Upper lobe of left lung (tissue), 6 donors: ENCODE measurements at places on chromosomes 16 and 17.

DNA sequence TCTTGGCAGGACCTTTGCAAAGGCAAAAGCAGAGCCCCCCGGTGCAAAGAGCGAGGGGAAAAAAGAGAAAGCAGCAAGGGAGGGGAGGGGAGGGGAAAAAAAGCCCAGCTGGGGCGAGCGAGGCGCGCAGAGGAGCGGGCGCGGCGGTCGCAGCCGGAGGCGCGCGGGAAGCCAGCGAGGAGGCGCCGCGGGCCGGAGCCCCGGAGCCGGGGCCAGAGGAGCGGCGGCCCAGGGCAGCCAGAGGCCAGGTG, 129 bp downstream of the IRX5 start:
- no peak for DNase-seq

DNA sequence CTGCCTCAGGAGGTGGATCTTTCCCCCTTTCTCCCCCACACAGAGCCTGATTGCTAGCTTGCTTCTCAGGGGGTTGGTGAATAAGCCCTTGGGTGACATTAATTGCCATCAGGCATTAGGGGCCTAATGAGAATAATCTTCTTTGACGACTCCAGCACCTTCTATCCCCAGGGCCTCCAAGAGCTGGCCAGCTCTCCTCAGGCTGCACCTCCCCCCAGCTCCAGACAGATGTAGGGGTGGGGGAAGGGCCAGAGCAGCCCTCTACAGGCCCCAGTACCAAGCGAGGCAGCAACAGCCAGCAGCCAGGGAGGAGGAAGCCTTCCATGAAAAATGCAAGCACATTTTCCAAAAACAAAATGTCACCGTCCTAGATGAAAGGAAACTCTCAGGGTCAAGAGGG, 1.4 kb upstream of the TMEM132E start:
- DNase-seq: no peak

DNA sequence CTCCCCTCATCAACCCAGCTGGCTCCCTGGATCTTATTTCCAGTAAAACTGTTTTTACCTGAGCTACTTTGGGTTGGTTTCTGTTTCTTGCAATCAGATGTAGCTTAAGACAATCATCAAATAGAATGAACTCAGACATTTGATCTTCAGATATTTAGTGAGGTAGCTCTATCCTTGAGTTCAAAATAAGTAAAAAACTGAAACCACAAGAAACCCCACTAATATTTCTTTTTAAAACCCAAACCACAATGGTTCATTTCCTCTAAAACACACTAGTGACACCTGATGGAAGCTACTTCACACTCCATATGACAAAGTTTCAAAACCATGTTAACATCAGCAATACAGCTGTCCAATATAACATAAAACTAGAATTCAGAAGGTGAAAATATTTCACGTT, 37.8 kb downstream of the CACNG1 start:
- DNase-seq: no peak

DNA sequence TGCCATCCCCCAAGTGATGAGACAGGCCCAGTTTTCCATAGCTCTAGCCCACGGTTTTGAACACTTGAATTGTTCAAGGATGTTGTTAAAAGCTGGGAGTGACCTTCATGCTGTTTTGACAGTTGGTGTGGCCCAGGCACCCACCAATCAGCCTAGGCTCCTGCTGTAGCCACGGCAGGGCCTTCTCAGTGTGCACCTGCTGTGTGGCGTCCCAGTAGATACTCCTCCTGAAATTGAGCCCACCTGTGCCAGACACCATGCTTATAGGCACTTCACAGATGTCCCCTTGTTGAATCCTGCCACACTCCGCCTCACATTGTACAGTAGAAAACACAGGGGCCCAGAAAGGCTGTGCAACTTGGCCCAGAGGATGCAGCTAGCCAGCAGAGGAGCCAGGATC, 86.4 kb downstream of the SOCS1 start:
- DNase-seq: no peak

- DNase-seq: no peak
Observed at GRCh38 chr17:43338886-43339516, 59.8 kb upstream of the ARL4D start.

GRCh38 chr16:70780546-70780945, 20.4 kb downstream of the VAC14 start:
- DNase-seq: no peak

- DNase-seq: no peak
Observed at GRCh38 chr17:55263569-55264277, 1.0 kb upstream of the HLF start.

- DNase-seq: no peak
Observed at GRCh38 chr16:69166221-69166833, 20.6 kb upstream of the SNTB2 start.

- DNase-seq: no peak
Observed at GRCh38 chr16:31360251-31360650, 5.3 kb downstream of the ITGAX start.

DNA sequence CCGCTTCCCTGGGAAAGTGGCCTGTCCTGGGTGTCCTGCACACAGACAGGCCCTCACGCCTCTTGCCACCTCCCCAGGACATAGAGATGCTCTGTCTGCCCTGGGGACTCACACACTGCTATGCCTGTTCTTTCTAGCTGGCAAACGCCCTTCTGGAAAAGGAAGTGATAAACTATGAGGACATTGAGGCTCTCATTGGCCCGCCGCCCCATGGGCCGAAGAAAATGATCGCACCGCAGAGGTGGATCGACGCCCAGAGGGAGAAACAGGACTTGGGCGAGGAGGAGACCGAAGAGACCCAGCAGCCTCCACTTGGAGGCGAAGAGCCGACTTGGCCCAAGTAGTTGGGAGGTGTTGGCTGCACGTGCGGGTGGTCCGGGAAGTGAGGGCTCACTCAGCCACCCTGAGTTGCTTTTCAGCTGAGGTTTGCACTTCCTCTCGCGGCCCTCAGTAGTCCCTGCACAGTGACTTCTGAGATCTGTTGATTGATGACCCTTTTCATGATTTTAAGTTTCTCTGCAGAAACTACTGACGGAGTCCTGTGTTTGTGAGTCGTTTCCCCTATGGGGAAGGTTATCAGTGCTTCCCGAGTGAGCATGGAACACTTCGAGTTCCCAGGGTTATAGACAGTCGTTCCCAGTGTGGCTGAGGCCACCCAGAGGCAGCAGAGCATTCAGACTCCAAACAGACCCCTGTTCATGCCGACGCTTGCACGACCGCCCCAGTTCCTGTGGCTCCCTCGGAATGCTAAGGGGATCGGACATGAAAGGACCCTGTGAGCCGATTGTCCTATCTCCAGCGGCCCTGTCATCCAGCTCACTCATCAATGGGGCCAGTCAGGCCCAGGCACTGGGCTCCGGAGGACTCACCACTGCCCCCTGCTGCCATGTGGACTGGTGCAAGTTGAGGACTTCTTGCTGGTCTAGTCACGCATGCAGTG, 3.5 kb upstream of the RPL13 start:
- DNase-seq: no peak

DNA sequence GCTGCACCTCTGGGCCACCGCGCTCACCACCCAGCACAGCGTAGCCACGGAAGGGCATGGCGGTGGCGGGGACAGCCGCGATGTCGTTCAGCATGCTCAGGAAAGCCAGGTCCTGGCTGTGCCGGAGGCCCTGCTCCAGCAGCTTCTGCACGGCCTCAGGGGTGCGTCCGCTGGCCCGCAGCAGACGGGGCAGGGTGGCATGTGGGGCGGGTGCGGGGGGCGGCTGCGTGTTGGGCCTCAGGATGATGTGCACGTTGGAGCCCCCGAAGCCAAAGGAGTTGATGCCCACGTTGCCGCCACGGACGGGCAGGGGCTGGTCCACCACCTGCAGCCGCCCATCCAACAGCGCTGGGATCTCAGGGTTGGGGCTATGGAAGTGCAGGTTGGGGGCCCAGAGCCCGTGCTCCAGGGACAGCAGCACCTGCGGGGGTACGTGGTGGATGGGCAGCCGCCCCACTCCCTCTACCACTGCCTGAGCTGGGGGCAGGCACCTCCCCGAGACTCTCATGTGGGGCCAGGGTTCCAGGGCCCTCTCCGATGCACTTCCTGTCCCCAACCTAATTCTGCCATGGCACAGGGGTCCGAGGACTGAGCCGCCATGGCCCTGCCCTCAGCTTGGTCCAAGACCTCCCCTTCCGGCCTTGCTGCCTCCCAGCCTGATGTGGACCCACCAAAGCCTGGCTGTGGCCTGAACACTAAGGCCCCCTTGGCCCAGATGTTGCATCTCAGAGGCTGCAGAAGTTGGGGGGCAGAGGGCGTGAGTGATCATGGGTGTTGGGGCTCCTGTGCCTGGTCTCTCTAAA, 6.6 kb downstream of the FASN start:
- no peak for DNase-seq

DNA sequence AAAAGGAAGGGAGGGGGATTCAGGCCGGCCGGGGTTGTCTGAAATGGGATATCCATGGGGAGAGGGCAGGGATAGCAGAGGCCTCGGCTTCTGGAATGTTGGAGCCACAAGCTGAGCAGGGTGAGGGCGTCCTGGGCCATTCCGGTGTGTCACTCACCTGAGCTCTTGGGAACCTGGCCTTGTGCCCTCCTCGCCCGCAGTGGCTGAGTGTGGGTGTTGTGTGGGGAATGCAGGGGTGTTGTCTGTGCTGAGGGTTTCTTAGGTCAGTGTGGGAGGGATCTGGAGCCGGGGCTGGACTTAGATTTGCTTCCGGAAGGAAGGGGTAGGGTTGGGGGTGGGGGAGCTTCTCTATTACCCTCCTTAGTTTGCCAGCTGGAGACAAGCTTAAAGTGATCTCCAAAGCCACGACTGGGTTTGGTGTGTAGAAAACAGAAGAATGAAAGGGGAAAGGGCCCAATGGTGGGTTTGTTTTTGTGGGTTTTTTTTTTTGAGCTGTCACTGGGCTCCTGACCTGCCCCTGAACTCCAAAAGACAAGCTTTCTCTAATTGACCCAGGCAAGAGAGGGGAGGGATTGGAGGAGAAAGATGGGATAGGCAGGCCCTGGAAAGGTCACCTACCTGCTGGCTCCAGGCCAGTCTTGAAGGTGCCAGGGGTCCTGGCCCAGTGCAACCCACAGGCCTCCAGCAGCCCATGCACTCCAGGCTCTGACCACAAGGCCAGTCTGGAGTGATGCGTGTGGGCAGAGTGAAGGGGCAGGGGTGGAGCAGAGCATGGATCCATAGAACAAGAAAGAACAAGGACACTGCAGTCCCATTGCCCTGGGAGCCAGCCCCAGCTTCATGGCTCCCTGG, at the start of gene SULT1A2:
TSS of gene SULT1A2 (minus strand) at position 211 of the 852 bp plus-strand sequence. CDS start 1,120 bp downstream, outside the sequence.
- peak; percentile 82 for DNase-seq

GRCh38 chr16:11104168-11105037, 151.6 kb downstream of the SOCS1 start:
- DNase-seq: no peak

- peak; percentile 79 for DNase-seq
Observed at GRCh38 chr16:20348365-20349185, 3.9 kb downstream of the UMOD start.

GRCh38 chr17:63613663-63614062, 8.6 kb upstream of the MAP3K3 start:
- peak; percentile 43 for DNase-seq

DNA sequence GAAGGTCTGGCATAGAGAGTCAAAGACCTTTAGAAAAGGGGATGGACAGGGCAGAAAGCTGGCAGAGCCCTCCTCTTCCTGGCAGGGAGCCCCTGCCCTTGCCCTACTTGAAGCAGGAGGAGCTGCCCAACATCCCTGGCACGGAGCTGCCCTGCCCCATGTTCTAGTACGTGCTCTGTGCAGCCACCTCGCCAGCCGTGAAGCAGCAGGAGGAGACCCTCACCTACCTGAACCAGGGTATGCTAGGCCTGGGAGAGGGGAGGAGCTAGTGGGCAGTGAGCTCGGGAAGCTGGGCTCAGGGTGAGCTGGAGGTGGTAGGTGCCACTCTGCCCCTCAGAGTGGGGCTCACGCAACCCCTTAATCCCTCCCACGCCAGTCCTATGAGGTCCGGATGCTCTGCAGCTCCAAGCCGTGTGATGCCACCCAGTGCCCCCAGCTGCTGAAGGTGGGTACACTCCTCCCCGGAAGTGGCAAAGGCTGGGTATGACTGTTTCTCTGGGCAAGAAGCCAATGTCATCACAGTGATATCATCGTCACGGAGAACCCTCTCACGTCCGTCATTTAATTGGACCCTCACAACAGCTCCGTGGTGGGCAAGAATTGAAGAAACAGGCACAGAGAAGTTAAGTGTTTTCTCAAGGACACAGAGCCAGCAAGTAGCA, 12.7 kb upstream of the STAC2 start:
- peak; percentile 68 for DNase-seq

GRCh38 chr17:39667262-39667944, 850 bp upstream of the PNMT start:
- peak; percentile 89 for DNase-seq

- DNase-seq: no peak
Observed at GRCh38 chr17:51590071-51590656, 329.8 kb downstream of the UTP18 start.

GRCh38 chr17:17080181-17080631, 37.9 kb downstream of the MPRIP start:
- no peak for DNase-seq
